ENCODE measurements at places on chromosomes 16 and 17. TPM values are rescaled to one million over a fixed set of nuclear protein-coding genes. Genes with fewer than 3 reads are reported as not detected.

KRT27 gene
- not detected for total RNA-seq

DNA sequence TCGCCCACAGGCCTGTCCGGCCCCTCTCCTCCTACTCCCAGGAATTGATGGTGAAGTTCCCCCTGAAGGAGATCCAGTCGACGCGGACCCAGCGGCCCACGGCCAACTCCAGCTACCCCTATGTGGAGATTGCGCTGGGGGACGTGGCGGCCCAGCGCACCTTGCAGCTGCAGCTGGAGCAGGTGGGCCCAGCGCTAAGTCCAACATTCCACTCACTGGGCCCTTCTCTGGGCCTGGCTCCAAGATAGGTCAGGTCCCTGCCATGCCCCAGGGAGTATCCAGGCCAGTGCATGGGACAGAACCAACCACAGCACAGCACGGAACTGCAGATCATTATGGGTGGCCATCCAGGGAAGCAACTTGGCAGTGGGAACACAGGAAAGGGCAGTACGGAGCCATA lies 9.9 kb upstream of the ALKBH5 start:
- DNase-seq: no peak

GRCh38 chr16:6483469-6484033 lies 849.1 kb upstream of the RBFOX1 start:
- no peak for DNase-seq

DNA sequence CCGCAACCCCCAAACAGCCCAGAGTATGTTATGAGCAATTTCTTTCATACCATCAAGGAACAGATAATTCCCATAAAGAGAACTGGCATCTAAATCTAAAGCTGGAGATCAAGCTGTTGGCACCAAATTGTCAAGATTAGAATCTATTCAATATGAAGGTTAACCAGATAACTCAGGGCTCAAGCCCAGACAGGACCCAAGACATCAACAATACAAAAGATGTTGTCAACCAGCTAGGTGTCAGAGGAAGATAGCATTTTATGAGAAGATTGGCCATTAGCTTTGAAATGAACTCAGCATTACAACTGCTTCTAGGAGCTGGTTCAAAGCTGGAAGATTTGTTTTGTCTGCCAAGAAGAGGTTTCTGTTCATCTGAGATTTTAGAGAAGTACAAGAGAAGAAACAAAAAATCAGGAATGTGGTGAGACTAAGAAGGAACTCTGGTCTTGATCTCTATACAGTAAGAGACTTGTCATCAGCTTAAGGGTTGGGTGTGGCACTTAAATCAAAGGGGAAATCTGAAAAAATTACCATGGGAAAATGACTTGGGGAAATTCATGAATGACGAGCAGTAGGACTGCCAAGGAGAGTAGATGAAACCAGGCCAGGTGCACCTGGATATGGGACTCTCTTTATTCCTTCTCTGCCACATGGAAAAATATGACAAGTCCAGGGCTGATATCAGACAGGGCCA lies 64.2 kb upstream of the COX10 start:
- DNase-seq: no peak

KRTAP1-5 gene
- total RNA-seq: 16.4 TPM

SRCIN1 gene
- not detected for total RNA-seq

TMEM94 gene
- 28.5 TPM for total RNA-seq

GRCh38 chr17:45409659-45410076 lies 23.0 kb downstream of the ARHGAP27 start:
- DNase-seq: no peak

DNA sequence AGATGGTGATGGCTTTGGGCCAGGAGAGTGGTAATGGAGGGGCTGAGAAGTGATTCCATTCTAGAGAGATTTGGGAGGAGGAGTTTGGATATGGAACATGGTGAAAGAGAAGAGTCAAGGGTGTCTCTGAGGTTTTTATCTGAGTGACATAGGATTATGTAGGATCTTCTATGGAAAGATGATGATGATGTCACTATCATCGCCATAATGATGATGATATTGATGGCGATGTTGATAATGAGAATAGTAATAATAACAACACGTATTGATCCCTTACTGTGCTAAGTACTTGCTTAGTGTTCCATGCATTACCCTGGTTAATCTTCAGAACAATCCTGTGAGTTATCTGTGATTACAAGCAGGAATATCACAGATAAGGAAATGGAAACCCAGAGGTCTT lies 16.6 kb downstream of the PDILT start:
- no peak for DNase-seq

TVP23A gene
- total RNA-seq: not detected

- DNase-seq: no peak
These were observed 297.5 kb downstream of the CDH13 start for GRCh38 chr16:82924075-82924854.

DNA sequence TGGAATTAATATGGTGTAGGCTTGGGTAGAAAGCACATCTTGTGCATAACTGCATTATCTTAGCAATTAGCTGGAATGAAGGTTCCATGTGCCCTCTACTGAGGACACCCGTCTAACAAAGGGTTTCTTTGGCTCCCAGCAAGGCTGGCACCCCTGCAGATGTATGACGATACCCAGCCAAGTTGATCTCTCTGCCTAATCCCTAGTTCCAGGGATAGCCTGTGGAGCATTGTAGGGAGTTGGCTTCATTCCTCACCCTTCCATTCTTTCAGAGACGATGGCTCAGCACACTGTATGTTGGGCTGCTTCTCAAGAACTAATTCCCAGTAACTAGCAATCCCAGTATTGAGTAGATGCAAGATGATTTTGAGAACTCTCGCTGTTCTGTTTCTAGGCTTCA lies 182.5 kb downstream of the SNX29 start:
- DNase-seq: no peak

SLFN14 gene
- not detected for total RNA-seq

DNA sequence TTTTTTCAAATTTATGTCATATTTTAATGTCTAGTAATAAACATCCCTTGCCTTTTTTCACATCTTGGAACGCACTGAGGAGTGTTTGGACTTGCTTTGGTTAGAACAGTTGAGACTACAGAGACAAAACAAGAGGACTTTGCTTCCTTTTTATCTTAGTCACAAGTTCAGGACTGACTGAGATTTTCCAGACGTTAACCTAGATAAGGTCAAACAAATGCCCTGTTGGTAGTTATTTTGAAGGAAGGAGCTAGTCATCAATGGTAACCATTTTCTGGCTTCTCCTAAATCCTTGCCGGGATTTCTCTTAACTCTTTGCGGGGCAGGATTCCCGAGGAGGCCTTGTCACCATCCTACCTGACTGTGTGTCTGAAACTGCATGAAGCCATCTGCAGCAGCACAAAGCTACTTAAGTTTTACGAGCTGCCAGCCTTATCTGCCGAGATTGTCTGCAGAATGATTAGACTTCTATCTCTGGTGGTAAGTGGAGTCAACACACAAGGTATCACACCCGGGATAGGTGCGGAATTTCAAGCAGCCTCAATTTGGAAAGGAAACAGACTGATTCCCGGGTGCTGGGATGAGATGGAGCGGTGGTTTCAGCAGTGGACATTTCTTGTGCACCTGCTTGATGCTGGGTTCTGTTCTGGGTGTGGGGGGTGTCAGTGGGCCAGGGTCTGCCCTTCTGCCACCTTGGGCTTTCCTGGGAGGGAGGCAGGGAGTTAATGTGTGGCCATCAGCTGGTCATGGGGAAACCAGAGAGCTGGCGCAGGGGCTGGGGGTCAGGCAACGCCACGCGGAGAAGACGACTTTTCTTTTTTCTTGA lies 48.3 kb downstream of the RNF213 start:
- peak; percentile 80 for DNase-seq

DNA sequence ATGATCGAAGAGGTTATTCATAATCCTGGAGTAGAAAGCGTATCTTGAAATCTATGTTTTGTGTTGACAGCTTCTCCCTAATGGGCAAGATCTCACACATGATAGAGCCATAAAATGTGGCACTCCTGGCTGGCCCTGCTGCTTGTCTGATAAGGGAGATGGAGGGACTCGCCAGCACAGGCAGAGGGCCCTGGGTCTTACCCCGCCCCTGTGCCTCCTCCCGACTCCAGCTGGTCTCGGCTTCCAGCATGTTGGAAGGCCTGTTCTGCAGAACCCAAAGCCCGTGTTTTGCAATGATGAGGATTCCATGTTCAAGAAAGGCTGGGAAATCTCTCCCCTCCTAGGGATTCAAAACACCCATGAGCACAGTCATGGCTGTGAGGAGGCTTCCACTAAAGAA lies 106.7 kb upstream of the SDK2 start:
- DNase-seq: no peak

GRCh38 chr17:62902531-62903220 lies 63.4 kb upstream of the TANC2 start:
- no peak for DNase-seq

- DNase-seq: no peak
These were observed 30.9 kb downstream of the IFT140 start for GRCh38 chr16:1580956-1581355.

DNA sequence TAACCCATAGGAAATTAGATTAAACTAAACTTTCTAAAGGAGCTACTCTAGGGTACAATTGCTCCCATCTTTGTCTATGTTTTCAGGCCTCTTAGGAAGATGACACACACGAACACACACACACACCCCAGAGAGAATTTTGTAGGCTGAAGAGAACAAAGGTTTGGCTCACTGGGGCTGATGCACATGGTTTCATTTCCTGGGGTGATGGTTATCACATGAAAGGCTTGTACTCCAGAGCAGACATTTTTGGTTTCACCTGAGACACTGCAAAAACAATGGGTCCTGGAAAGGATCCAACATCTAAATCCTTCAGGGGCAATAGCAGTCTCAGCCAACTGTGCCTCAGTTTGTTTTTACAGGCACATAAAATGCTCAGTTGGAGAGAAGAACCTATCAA lies 62.8 kb downstream of the GRB7 start:
- DNase-seq: no peak

DNA sequence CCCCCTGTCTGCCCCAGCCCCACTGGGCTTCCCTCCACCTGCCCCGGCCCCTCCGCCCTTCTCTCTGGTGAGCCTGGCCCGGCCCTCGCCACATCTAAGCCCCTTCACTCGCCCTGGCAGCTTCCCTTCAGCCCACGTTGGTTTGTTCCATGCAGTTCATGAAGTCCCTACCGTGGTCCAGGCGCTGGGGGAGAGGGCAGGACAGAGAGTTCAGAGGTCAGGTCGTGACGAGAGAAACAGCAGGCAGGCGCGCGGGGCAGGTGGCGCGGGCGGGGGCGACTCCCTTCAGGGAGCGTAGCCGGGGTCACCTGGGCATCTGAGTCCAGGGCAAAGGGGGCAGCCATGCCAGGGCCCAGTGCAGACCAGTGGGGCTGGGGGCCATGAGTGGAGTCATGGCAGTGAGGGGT lies 8.9 kb upstream of the TEDC2 start:
- no peak for DNase-seq

RNPS1 gene
- 85.7 TPM for total RNA-seq

DNA sequence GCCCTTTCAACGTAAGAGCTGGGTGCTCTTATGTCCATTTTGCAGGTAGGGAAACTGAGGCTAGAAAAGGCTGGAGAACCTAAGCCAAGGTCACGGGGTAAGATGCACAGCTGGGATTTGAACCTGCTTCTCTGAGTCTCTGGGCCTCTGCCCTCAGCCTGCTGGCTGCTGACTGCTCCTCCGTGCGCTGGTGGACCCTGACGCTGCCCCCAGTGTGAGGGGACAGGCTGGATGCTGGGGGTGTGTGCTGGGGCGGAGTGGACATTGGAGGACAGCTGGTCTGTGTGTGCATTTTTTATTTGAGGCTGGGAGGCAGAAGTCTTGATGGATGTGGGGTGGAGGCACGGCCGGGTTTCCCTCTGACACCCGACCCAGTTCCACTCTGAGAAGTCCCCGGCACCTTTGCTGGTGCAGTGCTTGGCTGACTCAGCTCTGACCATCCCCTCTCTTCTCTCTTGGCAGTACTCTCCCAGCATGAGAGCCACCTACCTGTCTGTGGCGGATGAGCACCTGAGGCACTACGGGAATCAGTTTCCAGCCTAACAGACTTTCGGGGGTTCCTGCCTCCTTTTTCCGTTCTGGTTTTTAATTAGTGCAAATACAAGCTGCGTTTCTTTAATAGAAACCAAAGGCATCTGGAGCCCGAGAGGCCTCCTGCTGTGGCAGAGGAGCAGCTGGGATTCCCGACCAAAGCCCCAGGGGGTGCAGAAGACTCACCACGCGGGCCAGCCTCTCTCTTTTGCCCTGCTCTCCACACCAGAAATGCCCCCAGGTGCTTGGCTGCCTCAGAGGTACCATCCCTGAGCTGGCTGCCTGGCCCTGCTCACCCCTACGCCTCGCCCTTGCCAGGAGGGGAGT lies 14.1 kb upstream of the DNAI2 start:
- DNase-seq: no peak

GRCh38 chr17:14552306-14552705 lies 251.4 kb downstream of the HS3ST3B1 start:
- no peak for DNase-seq

GNAO1 gene
- 1.3 TPM for total RNA-seq

DNA sequence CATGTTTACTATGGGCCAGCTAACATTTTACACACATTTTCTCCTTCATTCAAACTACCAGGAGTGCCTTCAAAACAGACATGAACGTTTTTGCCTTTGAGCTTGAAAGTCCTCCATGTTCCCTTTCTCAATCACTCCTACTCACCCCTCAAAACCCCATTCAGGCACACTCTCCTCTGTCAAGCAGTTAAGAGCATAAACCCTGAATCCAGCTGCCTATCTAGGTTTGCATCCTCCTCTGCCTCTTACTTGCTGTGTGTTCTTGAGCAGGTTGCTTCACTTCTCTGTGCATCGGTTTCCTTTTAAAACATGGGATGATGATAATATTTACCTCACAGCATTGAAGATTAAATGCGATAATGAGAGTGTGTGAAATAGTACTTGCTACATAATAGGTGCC lies 215.3 kb downstream of the HAPSTR1 start:
- DNase-seq: no peak

GRCh38 chr16:61946019-61946418 lies 90.2 kb downstream of the CDH8 start:
- no peak for DNase-seq

GRCh38 chr17:73549841-73550430 lies 94.3 kb downstream of the SDK2 start:
- no peak for DNase-seq

KRT31 gene
- total RNA-seq: not detected

DNA sequence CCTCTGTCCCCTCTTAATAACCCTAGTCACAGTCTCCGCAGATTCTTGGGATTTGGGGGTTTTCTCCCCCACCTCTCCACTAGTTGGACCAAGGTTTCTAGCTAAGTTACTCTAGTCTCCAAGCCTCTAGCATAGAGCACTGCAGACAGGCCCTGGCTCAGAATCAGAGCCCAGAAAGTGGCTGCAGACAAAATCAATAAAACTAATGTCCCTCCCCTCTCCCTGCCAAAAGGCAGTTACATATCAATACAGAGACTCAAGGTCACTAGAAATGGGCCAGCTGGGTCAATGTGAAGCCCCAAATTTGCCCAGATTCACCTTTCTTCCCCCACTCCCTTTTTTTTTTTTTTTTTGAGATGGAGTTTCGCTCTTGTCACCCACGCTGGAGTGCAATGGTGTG lies 5.6 kb downstream of the CCL22 start:
- no peak for DNase-seq

GRCh38 chr16:54935266-54935968 lies 4.8 kb downstream of the IRX5 start:
- no peak for DNase-seq
